ENCODE measurements at places on chromosomes 5 and 9.

GRCh38 chr9:134372581-134373267 lies 46.5 kb downstream of the RXRA start:
- no peak for DNase-seq

- DNase-seq, result no peak
These were observed 120.7 kb downstream of the PCSK1 start for GRCh38 chr5:96312383-96312782.

DNA sequence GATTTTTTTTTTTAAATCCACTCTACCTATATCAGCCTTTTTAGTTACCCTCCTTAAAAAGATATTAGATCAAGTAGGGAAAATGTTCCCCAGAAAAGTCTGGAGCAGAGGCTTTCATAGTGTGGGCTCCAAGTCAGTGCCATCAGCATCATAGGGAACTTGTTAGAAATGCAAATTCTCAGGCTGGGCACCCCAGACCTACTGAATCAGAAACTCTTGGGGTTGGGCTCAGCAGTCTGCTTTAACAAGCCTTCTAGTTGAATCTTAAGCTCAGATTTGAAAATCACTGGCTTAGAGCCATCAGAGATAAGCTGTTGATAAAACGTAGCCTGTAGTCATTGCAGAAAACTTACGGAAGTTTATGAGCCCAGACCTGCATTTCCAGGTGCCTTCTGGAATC lies 140.1 kb downstream of the TMEM38B start:
- no peak for DNase-seq

DNA sequence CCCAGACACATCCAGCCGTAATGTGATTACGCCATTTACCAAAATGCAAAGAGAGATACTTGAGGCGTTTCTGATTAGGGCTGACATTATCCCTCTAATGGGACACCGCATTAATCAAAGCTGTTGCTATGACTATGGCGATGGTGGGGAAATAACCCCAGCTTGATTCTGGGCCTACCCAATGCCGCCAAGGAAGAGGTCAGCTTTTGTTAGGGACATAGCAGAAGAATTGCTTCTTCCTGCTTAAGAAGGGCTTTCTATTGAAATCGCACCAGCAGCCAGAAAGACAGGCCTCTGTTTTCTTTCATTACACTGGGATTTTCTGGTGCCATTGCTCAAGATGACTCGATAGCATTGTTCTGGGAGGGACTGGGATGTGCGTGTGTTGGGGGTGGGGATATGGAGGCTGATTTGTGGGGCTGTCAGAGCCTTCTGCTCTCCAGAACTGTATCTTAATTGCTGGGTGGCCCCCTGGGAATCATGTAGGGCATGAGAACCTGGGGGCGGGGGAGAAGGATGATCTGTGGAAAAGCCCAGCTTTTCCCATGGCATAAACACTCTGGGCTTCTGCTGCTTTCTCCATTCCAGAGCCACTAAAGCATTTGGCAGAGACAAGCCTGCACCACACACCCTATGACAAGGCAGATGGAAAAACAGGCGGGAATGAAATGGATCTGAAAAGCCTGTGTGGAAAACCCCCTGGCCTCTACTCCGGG lies 106.5 kb upstream of the RAD23B start:
- DNase-seq, result no peak

DNA sequence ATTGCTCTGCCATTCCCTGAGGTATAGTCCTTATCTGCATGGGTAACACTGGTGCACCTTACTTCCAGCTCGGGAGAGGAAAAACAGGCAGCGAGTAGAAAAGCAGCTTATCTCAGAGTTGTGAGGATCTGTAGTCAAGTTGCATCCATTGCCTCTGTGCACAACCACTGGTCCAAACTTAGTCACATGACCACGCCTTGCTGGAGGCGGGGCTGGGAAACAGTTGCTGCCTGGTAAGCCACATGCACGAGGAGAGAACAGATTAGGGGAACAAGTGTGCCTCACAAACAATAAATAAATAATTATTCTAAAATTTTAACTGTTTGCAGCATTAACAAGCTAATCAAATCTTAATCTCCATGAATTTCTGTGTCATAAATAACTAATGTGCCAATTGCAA lies 18.6 kb downstream of the ZNF622 start:
- no peak for DNase-seq

DNA sequence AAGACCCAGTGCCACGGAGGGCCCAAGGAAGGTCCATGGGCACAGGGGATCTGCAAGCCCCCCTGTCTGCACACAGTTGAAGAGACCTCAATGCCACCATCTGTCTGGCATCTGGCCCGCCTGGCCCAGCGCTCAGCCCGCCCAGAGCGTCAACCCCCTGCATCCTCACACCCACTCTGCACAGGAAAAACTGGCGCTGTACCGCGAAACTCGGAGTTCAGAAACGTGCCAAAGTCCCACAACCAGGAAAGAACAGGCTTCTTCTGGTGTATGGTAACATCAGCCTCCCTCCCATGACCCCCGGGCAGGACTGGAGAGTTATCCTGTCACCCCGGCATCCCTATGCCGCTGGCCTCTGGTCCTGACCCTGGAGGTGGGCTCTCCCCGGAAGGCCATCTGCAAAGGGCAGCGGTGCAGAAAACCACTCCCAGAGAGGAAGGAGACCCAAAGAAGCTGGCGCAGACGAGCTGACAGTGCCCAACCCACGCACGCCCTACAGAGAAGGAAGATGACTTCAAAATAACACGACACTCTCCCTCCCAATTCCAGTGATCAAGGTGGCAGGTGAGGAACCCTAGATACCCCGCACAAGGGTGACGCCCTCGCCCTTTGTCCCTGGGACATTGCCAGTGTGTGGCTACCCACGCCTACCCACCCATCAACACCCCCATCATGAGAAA lies 18.9 kb downstream of the VAV2 start:
- DNase-seq, result no peak

- no peak for DNase-seq
These were observed 42.3 kb downstream of the JADE2 start for GRCh38 chr5:134567641-134568336.

GRCh38 chr5:165892383-165892782 lies 2387.0 kb downstream of the MAT2B start:
- no peak for DNase-seq

GRCh38 chr5:148524721-148525120 lies 129.6 kb downstream of the HTR4 start:
- DNase-seq, result no peak

DNA sequence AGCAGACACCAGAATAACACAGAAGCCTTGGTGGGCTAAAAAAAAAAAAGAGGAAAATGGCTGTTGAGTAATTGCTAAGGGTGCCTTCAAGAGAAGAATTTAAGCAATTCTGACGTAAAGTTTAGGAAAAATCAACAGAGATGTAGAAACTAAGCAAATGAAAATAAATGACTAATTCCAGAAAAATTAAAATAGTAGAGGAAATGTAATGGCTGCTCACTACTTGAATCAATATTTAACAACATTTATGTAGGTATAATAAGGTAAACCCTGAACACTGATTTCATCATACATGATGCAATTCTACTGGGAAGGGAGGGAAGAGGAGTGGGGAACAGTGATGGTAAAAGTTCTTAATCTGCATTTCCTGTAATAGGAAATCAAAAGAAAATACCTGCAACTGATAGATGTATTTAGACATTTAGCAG lies 41.4 kb downstream of the PUM3 start:
- no peak for DNase-seq

- no peak for DNase-seq
These were observed 117.3 kb upstream of the PDE4D start for GRCh38 chr5:60010853-60011252.

- DNase-seq, result no peak
These were observed 20.4 kb upstream of the TNFSF8 start for GRCh38 chr9:114950761-114951160.

DNA sequence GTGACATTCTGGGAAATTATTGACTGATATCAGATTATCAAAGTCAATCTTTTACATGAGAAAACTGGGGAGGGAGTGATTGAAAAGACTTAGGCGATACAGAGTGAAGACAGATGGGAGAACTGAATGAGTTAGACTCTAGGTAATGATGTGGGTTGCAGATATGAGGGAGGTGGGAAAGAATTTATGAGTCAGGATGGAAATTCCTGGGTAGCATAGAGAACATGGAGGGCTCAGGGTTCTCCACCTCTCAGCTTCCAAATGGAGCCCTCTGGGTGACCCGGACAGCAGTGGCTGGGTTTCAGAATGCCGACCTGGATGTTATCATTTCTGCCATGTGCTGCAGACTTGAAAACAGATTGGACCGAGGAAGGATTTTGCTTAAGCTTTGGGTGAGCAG lies 75.4 kb upstream of the SHB start:
- DNase-seq, result no peak

- no peak for DNase-seq
These were observed 73.5 kb upstream of the MEGF10 start for GRCh38 chr5:127216898-127217675.
